Cerebellar nuclear complex (tissue), 1 donor: ENCODE measurements at places on chromosomes 3 and 15.

DNA sequence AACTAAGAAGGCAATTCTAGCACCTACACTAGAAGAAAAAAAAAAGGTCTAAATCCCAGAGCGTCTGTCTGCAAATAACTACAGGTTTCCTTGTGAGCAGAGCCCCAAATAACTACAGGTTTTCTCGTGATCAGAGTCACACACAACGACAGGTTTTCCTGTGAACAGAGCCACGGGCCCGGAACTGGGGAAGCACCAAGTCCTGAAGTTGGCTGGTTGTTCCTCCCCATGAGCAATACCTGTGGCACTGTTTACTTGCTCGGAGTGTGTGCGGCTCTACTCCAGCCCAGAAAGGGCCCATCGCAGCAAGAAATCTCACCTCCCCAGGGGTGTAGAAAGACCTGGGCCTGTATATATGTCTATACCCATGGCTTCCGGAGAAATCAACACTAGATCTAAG, 644 bp upstream of the MASP1 start:
- no peak for DNase-seq

GRCh38 chr3:123151251-123151705, 50.5 kb upstream of the SEC22A start:
- no peak for DNase-seq

- no peak for DNase-seq
Measured at GRCh38 chr3:116314476-116314875, 130.8 kb downstream of the LSAMP start.

GRCh38 chr3:110027446-110028080, 690.2 kb upstream of the DPPA4 start:
- no peak for DNase-seq

DNA sequence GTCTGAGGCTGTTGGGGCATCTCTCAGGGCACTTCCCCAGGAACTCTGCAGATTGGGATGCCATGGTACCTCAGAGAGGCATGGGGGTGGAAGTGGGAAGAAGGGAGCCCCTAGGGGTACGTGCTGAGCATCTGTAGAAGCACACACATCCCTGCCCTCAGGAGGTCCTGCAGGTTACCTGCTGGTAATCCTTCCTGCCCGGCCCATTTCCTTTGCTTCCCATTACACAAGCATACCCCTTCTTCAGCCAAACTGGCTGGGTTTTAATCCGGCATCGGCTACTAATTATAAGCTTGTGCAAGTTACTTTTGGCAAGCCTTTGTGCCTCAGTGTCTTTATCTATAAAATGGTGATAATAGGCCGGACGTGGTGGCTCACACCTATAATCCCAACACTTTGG, 3.1 kb upstream of the SMAD6 start:
- no peak for DNase-seq
